Coronary artery (tissue), 2 donors: ENCODE measurements at places on chromosomes 3 and 15.

- no peak for DNase-seq
These were observed 25.3 kb downstream of the GABRA5 start for GRCh38 chr15:26892182-26892518.

GRCh38 chr3:187450431-187451190 lies 82.4 kb downstream of the RTP4 start:
- no peak for DNase-seq

DNA sequence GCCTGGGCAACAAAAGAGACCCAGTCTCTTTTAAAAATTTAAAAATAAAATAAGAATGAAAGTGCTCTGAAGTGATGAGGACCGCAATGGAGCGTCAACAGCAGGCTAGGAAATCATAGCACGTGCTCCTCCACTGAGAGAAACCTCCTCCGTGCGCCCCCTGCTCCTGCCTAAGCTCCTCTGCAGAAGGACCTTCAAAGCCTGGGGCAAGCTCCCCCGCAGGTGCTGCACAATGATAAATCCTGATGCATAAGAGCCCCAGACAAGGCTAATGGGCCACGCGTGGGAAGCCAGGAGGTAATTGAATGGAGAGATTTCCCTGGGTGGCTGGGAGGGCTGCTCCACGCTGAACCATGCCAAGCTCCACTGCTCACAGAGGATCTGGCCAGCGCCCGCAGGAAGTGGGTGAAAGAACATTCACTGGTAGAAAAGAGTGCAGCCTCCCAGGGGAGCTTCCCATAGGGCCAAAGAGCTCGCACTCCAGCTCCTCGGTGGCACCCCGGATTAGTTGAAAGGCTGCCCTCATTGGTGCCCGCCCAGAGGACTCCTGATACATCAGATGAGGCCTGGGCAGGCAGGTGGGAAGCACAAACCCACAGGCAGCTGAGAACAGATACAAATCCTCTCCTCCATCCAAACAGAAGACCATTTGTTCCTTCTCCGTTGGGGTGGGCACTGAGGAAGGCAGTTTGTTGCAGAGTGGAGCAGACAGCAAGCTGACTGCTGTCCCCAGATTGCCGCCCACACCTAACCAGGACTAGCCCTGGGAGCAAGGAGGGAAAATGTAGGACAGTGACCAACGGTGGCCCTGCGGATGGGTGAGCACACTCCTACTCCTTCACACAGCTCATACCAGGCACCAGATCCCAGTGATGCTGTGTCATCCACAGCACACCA lies 52.5 kb downstream of the CPN2 start:
- DNase-seq = no peak

DNA sequence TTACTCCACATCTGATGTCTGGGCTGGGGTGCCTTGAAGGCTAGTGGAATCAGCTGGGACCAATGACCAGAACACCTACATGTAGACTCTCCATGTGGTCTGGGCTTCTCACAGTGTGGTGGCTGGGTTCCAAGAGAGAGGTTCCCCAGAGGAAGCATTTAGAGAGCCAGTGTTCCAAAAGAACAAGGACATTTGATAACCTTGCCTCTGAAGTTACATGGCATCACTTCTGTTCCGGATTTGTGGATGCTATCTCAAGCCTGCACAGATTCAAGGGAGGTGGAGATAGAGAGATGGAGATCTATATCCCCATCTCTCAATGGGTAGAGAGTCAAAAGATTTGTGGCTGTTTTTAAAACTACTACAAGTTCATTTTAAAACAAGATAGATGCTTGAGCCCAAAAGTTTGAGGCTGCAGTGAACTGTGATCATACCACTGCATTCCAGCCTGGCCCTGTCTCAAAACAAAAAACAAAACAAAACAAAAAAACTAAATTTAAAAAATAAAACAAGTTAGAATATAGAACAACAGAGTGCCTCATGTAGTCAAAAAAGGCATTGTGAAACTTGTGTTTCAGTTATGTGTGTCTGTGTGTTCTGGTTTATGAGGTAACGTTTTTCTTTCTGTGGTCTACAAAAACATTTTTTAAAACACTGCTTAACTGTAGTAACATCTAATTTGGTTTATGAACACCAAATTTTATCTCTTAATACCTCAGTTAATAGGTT lies 44.8 kb downstream of the PDE8A start:
- no peak for DNase-seq

DNA sequence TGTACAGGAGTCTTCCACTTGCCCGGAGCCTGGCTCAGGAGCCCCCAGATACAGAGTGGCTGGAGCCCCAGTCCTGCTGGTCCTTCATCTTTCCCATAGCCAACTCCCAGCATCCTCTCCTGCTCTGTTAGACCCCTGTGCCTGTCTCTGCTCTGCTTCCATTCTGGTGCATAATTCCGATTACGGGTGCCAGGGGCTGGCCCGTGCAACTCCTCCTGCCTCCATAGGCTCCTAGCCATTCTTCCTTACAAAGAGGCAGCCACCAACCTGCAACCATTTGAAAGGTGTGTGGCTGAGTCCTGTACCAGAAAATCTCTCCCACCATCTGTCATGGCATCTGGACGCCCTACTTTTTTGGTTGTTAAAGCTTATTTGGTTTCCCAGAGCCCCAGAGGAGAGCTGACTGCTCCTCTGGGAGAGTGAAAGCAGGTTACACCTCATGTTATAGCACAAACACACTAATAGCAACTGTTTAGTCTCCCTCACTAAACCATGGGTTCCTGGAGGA lies 5.2 kb upstream of the RAD18 start:
- no peak for DNase-seq

DNA sequence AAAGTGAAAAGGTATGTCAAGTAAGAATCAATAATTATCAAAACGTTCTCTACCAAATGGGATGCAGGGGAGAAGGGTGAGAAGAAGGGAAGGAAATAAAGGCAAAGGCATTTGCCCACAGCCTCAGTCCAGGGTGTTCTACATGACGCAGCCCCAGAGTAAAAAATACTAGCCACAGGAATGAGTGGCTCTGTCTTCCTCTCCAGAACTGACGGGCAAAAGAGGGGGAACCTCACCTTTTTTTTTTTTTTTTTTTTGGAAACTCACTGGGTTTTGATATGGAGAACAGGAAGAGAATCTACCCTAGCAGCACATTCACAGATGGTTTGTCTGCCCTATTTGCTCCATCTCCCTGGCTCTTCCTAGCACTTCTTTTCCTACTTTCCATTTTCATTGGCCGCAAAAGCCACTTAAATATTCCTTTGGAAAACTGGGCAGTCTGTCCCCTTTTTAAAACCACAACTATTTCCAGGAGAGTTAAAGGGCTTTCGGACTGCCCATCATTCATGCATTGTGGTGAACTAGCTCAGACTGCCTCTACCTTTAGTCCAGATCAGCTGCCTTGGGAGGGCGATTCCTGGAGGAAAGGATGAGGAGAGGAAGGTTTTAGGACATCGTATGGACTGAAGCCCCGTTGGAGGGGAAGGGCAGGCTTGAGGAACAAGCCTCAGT lies 28.2 kb downstream of the B3GNT5 start:
- no peak for DNase-seq

GRCh38 chr3:188598894-188599293 lies 444.9 kb downstream of the LPP start:
- DNase-seq = no peak

GRCh38 chr3:69538281-69538680 lies 152.4 kb upstream of the FRMD4B start:
- no peak for DNase-seq

GRCh38 chr3:172965256-172965655 lies 175.8 kb downstream of the SPATA16 start:
- DNase-seq = no peak

- DNase-seq = no peak
These were observed 50.0 kb downstream of the PRKAR2A start for GRCh38 chr3:48797626-48798025.

DNA sequence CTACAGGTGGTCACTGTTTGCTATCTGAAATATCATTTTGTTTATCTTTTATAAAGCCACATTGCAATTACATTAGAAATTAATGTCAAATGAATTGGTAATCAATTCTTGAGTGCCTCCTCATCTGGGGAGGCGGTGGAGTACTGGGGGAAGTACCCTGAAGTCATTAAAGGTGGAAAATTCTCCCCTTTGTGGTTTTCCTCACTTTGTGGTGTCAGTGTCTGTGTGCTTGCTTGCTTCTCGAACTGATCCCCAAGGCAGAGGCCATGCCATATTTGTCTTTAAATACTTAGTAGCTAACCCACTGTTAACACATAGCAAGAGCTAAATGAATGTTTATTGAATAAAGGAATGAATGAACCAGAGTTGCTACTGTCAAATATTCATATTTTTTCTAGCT lies 40.5 kb upstream of the CCK start:
- no peak for DNase-seq

- DNase-seq = no peak
These were observed 334.9 kb upstream of the DPH6 start for GRCh38 chr15:35880896-35881295.

- DNase-seq = no peak
These were observed 24.4 kb downstream of the ONECUT1 start for GRCh38 chr15:52765785-52766184.

DNA sequence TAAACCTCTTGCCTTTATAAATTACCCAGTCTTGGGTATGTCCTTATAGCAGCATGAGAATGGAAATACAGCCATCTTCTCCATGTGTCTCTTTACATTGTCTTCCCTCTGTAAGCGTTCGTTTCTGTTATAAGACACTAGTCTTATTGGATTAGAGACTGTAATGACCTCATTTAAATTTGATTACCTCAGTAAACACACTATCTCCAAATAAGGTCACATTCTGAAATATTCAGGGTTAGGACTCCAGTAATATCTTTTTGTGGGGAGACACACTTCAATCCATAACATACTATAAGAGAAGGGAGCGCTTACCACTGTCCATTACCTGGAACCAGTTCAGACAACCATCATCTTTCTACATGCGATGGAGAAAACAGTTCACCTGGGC lies 34.3 kb upstream of the CD47 start:
- no peak for DNase-seq

DNA sequence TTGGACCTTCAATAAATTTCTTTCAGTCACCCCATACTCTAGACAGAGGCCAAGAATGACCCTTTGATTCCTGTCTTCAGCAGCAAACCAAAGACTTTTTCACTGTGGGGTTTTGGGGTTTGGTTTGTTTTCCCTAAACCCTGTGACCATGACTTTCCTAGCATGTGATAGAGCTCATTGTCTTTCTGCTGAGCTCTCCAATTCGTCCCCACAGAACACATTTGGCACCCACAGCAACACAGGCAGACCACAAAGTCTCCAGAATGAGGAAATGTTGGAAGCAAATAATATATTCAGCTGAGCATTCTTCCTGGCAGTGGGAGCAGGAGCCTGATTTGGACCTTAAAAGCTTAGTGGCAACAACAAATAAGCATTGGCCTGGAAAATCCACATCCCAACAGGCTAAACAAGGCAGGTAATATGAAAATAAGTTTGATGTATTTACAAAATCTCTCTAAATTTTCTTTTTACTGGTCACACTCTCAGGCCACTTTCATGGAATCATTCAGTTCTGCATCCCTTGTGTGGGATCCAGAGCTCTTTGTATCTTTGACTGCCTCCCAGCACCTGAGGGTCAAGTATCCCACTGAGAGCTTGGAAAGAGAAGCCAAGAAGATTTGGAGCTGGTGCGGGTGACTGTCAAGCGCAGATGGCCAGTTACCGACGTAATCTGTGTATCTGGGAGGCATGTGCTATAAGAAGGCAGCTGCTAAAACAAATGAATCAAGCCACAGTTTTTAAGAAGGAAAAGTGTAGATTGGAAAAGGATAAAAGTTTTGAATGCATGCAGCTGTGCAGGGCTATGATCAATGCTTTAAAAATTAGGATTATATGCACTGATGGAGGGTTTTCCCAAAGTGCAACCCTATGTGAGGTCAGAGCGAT lies 36.5 kb upstream of the CPB1 start:
- no peak for DNase-seq

DNA sequence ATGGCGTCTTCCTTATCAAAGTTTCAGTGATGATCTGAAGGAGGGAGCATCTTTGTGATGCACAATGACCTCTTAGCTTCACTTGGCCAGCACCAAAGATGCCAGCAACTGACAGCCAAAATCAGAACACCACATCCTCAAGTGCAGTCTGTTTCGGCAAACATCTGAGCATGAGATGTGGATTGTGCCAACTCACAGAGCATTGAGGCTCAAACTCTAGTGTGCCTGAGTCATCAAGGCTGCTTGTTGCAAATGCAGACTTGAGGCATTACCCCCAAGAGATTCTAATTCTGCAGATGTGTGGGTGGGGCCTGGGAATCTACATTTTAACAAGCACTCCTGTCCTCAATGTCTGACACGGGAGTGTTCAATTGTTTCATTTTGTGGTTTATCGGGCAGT lies 35.8 kb downstream of the ABHD5 start:
- no peak for DNase-seq

DNA sequence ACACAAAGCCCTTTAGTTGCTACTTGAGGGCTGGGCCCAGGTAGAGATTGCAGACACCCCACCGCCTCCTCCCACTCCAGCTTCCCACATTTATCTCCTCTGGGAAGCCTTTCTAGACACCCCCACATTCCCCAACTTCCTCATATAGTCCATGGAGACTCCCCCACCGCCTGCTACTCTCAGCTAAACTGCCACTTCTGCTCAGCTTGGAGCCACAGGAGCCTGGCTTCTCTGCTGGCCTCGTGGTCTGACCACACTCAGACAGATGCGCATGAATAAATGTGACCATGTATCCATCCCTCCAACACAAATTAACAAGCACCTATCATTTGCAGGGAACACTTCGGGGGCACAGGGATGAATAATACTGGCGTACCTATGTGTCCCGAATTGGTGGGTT lies 10.5 kb upstream of the ACSBG1 start:
- DNase-seq = no peak
